ENCODE measurements at places on chromosomes 5 and 9.

GRCh38 chr5:11234501-11234911 is 473.5 kb upstream of the DAP start:
- DNase-seq: no peak

GRCh38 chr9:24561957-24562356 is 16.3 kb upstream of the IZUMO3 start:
- no peak for DNase-seq

DNA sequence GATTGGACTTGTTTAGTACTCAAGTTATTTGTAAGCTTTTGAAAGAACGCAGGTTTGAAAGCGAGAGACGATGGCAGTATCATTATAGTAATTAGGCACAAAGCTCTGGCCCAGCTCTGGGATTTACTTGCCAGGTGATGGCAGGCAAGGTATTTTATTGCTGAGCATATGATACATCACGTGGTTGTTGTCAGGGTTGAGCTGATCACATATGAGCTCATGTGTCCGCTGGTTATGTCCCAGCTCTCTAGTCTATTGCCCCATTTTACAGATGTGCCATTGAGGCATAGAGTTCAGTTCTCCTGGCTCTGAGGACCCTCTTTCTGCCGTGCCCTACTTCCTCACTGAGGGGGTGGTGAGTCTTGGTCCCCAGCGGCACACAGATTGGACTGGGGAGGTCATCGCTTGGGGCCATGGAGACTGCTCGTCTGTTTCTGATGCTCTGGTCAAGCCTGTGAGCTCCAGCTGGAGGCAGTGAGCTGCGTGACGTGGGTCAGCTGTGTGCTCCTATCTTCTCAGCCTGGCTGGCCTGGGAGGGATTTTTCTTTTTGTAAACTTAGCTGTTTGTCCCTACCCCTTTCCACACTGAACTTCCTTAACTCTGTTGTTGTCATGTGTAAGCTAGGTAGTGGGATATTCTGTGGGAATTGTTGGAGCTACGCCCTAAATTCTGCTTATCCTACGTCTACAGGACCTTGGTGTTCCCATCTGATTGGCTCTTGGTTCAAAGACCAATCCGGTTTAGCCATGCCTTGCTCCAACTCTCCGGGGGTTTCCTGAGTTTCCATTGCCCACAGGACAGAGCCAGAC is 2.2 kb downstream of the NXNL2 start:
- no peak for DNase-seq

DNA sequence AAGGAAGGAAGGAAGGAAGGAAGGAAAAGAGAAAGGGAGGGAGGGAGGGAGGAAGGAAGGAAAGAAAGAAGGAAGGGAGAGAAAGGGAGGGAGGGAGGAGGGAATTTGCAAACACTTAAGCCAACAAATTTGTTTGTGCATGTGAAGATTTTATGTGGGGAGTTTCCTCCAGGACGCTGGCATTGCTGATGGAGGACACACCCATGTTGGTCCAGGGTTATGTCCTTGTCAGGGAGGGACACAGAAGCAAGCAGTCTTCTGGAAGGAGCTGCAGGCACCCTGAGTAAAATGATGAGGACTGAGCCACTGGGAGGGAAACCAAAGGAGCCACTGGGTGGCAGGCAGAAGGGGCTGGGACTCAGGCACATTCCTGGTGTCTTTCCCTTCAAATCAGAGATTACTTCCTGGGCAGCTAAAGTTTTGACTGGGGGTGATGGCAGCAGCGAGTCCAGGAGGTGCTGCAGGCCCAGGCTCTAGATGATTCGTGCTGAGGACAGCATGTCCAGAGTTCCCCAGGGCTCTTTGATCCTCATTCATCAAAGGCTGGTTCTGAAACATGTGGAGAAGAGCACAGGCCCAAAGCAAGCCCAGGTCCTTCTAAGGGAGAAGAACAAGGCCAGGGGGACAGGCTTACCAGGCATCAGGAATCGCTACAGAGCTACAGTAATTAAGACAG is 109.2 kb downstream of the PAX5 start:
- DNase-seq: no peak

GRCh38 chr5:59188419-59189225 is 605.7 kb downstream of the RAB3C start:
- DNase-seq: peak; percentile 76

- DNase-seq: no peak
These were observed 1.1 kb upstream of the FAM78A start for GRCh38 chr9:131277287-131277909.

GRCh38 chr9:127336506-127337352 is 60.2 kb upstream of the SLC2A8 start:
- DNase-seq: peak; percentile 82

GRCh38 chr5:135891791-135892190 is 3.9 kb downstream of the IL9 start:
- DNase-seq: no peak

- no peak for DNase-seq
These were observed 1.8 kb upstream of the RNF44 start for GRCh38 chr5:176538989-176539384.

DNA sequence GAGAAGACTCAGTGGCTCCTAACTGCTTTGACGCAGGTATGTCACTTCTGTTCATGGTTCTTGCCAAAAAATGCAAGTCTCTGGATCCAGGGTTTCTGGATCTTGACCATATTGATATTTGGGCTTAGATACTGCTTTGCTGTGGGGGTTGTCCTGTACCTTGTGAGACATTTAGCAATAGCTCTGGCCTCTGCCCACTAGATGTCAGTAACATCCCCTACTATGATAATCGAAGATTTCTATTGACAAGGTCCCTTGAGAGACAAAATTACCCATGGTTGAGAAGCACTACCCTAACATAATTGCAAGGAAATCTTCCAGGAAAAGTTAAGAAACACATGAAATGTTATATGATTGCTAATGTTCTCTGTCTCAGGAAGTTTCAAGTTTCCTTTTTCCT is 285.4 kb downstream of the TMEM232 start:
- DNase-seq: no peak

DNA sequence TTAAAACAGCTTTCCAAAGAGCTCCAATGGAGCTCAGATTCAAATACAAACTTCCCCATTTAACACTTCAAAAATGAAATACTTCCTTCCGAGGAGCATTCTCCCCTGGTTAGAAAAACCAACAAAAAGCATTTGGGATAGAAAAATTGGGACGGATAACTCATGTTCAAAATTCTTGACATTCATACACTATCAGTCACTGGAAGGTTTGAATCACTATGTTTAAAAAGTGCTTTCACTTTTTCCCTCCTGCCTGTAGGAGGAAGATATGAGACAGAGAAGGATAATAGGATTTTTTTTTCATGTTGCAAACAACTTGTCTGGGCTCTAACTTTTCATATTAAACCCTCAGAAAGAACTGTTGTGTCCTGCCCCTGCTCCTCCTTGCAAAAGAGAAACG is 412.0 kb downstream of the ACTL7B start:
- DNase-seq: no peak

- DNase-seq: no peak
These were observed 740 bp upstream of the TRMT10B start for GRCh38 chr9:37752642-37753488.

- DNase-seq: no peak
These were observed 3.1 kb upstream of the FBXL7 start for GRCh38 chr5:15496886-15497285.

- no peak for DNase-seq
These were observed 17.8 kb upstream of the IFNB1 start for GRCh38 chr9:21095561-21095960.

DNA sequence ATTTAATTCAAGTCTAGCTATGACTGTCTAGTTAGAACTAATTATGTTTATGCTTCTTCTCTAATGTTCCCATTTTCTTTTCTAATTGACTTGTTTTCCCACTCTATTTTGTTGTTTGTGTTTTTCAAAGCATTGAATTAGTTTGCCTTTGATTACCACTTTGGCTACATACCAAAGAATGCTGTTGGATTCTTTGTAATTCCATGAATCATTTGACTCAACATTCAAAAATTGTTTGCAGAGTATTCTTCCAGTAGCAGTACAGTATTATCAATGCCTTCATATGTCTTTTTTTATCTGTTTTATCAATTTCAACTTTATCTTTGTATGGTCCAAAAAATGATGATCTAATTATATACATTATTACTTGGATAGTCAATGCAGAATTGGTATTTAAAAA is 288.7 kb downstream of the RFX3 start:
- DNase-seq: no peak

GRCh38 chr5:132392411-132392810 is 22.9 kb downstream of the SLC22A5 start:
- no peak for DNase-seq

DNA sequence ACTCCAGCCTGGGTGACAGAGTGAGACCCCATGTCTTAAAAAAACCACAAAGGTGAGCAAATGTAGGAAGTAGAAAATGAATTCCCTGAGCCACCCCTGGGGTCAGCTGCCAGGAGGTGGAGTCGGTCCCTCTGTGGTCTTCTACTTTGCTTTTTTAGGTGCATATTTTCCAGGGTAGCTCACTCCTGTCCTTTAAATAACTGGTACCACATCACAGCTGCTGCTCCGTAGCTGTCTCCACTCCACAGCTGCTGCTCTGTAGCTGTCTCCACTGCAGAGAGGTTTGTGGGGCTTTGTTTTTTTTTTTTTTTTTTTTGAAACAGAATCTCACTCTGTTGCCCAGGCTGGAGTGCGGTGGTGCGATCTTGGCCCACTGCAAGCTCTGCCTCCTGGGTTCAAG is 8.9 kb downstream of the WDR5 start:
- DNase-seq: no peak

GRCh38 chr5:9619331-9620092 is 10.6 kb downstream of the TAS2R1 start:
- DNase-seq: no peak

DNA sequence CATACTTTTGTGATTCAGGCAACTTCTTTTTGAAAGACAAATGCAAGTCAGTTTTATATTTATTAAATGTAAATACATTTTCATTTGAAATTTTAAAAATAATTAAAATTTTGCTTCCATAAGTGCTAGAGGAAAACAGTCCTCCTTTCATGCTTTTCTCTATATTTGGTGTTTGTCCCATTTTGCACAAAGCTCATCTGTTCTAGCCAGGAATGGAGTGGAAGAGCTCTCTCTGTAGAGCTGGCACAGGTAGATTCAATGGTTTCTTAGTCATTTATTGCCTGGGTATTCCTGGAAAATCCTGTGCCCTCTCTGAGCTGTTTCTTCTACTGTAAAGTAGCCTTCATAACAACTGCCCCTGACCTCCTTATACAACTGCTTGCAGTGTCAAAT is 267.6 kb upstream of the HAPLN1 start:
- no peak for DNase-seq

DNA sequence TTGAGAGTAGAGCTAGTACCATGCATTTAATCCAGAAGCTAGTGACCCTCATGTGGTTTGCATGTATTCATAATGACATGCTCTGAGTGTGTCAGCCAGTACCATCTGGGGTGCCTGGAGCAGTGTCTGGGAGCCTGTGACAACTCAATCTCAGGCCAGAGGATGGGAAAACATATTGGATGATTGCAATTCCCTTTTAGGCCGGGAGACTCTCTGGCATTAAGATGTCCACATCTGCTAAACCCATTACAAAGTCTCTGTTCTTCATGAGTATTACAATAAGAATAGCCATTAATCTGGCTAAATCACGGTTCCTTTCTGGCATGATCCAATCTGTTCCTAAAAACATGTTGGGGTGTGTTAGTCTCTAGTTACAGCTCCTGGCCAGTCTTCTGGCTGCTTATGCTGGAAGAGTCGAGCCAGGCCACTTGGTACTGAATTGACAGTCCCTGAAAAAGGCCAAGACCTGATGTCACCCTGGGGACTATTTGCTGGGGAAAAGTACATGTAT is 475.7 kb downstream of the ENC1 start:
- DNase-seq: no peak

DNA sequence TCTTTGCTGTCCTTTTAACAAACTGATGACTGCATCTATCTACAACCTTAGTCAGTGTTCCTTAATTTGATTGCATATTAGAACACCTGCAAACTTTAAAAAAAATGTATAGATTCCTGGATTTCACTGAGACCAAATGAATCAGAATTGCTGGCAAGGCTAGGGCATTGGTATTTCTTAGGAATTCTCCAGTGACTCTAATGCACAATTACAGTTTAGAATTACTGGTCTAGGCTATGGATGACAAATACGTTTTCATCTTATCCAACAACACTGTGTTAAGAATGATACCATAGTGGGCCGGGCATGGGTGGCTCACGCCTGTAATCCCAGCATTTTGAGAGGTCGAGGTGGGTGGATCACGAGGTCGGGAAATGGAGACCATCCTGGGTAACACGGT is 545.9 kb upstream of the RIOK2 start:
- no peak for DNase-seq

DNA sequence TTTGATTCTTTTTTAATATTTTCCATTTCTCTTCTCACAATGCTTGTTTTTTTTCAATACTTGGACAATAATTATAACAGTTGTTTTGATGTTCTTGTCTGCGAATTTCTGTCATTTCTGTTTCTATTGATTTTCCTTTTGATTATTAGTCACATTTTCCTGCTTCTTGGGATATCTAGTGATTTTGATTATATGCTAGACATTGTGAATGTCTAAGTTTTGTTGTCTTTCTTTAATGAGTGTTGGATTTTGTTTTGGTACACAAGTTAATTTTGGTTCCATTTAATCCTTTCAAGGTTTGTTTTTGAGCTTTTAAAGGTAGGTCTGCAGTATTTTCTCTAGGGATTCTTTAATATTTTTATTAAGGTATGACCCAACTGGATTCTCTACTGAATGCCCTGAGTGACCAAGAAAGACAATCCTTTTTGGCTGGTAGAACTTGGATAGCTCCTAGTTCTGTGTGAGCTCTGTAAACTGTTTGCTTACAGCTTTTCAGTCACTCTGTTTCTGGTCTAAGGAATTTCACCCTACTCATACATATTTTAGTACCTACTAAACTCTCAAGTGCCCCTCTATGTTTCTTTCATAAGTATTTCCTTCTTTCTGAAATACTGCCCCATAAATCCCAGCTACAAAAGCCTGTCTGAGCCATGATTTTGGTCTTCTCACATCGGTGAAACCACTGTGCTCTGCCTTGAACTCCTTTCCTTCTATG is 12.5 kb upstream of the PDE8B start:
- DNase-seq: no peak

DNA sequence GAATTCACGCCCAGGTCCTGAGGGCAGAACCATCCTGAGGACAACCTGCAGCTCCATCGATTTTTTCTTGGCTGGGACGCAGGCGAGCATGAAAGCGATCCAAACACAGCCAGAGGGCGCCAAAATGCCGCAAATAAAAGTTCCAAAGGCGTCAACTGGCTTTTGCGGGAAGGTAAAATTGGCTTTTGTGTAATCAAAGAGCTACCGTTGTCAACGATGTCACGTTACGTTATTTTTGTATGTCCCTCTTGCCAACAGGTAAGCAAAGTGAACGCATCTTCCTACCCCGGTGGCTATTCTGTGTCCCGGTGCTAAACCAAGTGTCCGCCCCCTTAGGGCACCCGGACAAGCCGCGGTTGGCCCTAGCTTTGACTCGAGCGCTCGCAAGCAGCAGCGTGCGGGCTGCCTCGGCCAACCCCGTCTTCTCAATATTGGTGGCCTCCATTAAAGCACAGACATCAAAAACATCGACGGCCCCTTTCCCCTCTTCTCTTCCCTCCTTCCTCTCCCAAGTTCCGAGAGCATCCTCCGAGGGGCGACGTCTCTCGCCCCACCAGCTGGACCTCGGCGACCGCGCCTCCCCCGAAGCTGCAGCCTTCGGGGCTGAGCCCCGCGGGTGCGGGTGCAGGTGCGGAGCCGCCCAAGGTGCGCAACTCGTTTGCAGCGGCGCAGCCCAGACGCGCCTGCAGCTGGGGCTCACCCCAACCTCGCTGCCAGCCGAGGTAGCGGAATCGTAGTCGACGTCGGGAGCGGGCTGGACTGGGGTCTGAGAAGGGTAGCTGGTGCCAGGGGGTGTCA is 1.1 kb upstream of the BASP1 start:
- DNase-seq: peak; percentile 82
